ENCODE measurements at places on chromosomes 12 and 14.

GRCh38 chr12:118288174-118288573 is 84.5 kb downstream of the TAOK3 start:
- DNase-seq, result no peak

DNA sequence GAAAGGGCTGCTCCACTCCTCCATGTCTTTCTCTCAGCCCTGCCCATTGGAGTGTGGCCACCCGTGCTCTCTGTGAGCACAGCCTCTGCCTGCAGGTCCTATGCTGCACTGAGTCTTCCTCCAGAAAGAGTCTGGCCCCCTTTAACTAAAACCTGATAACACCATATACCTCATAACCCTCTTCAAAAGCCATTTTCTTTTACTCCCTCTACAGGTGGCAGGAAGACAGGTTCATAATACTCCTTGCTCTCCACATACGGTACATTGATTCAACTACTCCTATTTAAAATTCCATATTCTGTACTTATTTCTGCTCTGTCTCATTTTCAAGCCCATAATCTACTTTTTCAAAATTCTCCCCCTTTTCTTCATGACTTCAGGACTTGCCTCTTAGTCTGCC is 144.0 kb downstream of the HELB start:
- no peak for DNase-seq

DNA sequence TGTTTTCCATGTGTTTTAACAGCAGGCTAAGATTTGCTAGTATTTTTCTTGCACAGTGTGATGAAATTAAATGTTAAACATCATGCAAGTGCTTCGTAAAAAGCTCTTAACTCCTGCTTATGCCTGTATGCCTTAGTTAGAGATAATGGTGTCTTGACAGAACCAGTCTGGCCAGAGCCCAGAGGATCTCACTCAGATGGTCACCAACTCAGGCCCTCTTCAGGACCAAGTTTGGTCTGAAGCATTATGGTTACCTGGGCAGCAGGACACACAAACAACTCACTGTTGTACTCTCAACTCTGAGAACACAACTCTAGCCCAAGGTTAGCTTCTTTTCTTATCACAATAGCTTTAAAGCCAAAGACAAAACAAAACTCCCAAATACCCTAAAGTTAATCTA is 115.4 kb downstream of the KIF21A start:
- no peak for DNase-seq

GRCh38 chr12:25364529-25365339 is 114.0 kb upstream of the KRAS start:
- DNase-seq, result no peak

DNA sequence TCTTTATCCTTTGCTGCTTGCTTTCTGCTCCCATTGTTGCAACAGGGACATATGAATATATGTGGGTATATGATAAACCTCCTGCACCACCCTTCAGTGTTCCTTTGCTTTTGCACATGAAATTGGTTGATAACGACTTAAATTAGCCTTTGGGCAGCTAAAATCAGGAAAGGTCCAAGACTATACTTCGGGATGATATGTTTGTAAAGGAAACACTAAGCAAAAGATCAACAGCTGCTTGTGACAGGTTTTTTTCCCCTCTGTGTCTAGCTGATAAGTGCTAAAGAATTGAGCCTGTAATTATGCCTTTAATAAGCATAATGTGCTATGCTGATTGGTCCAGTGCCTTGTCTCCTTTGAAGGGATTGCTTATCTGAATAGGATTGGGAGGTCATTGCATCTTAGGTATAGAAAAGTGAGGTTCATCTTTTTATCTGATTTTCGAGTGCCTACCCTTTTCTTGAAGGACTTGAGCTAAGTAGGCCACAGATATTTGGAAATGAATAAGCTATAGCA is 59.4 kb downstream of the PPHLN1 start:
- DNase-seq, result no peak

DNA sequence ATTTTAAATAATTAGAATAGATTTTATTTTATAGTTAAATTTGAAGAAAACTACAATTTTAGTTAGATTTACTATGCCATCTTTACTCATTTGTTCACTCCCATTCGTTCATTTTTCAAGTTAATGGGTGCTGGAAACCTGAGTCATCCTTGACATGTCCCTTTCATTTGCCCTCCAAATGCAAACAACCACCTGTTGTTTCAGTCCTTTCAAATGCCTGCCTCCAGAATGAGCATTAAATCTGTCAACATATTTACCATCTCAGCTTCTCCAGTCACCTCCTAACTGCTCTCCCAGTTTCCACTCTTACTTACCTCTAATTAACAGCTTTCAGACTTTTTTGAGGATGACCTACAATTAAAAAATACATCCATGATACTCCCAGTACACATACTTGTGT is 375.5 kb downstream of the RAD51B start:
- no peak for DNase-seq

- DNase-seq, result no peak
These were observed 50.7 kb downstream of the TPCN1 start for GRCh38 chr12:113271853-113272561.

- no peak for DNase-seq
These were observed 238.8 kb upstream of the SFSWAP start for GRCh38 chr12:131471946-131472732.

- no peak for DNase-seq
These were observed 37.7 kb upstream of the NR1H4 start for GRCh38 chr12:100435957-100436356.

DNA sequence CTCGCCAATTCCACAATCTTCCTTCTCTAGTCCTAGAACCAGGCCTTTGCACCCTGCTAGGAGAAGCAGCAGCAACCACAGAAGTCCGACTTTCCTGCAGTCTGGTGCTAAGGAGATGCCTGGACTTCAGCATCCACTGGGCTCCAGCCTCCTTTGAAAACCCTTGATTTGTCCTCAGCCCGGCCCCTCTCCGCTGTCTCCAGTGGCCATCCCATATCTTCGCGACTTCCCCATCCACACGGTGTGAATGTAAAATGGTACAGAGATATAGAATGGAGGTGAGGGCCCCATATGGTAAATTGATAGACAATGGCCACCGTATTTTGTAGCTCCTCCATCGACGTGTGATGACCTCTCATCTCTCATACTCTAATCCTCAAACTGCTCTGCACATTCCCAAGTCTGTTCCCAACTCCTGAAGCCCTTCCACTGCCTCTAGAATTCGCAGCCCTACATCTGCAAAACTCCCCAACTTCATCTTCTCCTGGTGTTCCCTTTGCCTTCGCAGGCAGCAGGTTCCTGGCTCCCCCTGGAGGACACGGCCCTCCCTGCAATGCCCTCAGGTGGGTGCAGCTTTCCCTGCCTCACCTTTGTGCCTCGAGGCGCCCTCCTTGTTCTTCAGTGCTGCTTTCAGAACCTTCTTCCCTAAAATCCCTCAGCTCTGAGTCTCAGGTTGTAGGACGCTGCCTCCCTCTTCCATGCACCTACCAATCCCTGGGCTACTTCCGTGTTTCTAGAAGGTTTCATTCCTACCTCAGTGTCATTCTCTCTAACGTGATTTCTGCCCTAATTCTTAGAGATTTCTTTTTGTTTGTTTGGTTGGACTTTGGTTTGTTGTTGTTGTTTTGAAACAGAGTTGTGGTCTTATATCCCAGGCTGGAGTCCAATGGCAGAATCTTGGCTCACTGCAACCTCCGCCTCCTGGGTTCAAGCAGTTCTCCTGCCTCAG is 36.7 kb downstream of the TMBIM6 start:
- peak; percentile 67 for DNase-seq

DNA sequence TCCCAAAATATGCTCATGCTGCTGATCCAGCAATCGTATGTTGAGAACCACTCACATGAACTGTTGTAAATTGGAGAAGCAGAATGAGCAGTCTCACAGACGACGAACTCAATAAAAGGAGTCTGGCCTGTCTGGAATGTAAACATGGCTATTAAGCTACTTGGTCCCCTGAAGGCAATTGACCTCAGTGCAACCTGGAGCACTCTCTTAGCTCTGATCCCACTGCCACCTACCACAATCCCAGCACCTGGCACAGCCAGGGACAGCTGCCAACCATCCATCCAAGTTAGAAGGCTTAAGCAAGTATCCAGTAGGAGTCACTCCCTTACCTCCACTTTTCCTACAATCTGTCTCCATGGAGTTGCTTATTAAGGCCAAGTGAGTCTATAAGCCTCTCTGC is 406.9 kb upstream of the CLEC14A start:
- no peak for DNase-seq

DNA sequence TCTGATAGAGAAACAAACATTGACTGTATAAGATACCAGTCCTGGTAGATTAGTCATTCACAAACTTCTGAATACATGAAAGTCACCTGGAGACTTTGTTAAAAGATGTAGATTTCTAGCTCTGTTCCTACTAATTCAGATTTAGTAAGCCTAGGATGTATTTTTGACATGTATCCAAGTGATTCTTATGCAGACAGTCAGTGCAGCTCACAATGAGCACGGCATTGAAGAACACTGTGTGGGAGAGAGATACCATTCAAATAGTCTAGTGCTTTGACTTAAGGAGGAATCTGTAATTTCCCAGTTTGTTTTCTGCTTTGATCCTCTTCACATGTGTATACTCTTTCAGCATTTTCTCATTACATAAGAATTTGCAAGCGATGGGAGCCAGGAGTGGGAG is 68.7 kb upstream of the STXBP6 start:
- no peak for DNase-seq

GRCh38 chr12:113766879-113767878 is 198.9 kb downstream of the RBM19 start:
- no peak for DNase-seq

GRCh38 chr12:5201554-5202218 is 158.0 kb downstream of the KCNA5 start:
- DNase-seq, result no peak

DNA sequence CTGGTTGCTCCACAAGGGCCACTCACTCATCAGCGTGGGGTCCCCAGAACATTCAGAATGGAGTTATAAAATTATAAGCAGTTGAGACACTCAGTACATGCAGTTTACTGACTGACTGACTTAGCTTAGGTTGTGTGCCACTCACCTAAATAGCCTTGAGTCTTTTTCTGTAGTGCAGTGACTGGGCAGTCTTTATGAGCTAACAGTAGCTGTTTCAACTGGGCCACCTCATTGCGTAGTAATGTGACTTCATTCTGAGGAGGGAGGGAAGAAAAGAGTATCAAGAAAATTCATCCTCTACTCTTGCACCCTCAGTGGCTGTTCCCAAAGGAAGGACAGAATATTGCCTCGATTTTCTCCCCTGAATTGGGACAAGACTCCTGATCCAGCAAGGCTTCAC is 15.8 kb upstream of the NPFF start:
- DNase-seq, result no peak

GRCh38 chr14:39467889-39468524 is 35.8 kb upstream of the FBXO33 start:
- DNase-seq, result no peak

- DNase-seq, result no peak
These were observed 52.4 kb downstream of the NTN4 start for GRCh38 chr12:95738024-95738611.

Measured in stimulated activated CD8-positive, alpha-beta memory T cell treated with anti-CD3 and anti-CD28 coated beads, Interleukin-15, amount 100 ng/mL, for 1 hour (primary cell).